ENCODE measurements at places on chromosomes 13 and 19.

DNA sequence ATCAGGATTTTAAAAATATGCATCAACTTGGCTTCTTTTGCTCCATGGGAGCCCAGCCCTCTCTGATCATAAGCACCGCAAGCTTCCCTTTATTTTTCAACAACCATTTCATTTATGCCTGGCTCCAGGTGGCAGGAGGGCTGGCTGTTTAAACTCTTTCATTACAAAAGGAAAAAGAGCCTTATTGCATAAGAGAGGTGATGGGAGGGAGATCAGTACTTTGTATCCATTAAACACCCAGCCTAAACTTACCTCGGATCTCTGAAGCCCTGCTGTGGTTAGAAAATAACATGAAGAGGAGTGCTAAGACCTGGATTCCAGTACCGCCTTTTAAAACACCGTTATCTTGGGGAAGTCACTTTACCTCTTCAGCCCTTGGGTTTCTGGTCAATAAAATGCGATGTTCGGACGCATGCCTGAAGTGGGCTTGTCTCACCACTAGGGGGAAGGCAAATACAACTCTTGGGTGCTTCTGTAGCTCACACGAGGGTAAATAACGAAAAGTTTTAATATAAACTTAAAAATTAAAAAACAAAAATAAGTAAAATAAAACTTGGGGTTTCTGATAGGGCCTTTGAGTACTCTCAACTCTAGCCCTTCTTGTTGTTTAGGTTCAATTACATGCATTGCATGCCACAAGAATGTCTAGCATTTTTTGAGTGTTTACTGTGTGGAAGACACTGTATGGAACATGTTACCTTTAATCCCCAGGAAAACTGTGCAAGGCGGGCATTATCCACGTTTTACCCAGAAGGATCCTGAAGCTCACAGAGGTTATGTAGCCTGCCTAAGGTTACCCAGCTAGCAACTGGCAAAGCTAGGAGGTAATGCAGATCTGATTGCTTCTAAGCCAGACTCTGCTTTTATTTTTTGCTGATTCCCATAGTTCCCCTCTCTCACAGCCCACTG is 240.3 kb downstream of the LMO7 start:
- peak; percentile 43 for DNase-seq

DNA sequence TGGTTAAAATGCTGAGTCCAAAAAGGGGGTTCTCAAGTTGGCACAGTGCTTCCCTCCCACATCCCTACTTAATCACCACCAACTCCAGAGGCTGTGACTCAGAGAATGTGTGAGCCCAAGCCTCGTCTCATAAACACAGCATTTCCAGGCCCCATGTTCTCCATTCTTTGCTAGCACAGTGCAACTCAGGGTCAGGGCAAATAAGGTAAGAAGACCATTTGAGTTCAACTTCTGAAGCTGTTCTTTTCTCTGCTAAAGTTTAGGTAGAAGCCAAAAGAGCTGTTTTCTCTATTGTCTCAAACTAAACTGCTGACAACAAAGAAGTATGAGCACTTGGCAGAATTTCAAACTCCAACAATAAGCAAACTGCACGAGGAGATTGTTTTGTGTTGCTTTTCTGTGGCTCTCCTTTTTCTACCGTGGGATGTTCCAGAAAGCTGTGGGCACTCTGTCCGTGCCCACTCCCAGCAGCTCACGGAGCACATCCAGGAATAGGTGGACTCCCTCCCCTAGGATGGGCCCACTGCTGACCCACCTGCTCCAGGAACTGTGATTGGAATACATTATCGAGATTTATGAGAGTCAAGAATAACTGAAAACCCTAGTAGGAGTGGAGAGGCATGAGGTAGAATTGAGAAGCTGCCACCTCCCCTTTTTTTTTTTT is 494.3 kb downstream of the COG6 start:
- DNase-seq, result no peak

DNA sequence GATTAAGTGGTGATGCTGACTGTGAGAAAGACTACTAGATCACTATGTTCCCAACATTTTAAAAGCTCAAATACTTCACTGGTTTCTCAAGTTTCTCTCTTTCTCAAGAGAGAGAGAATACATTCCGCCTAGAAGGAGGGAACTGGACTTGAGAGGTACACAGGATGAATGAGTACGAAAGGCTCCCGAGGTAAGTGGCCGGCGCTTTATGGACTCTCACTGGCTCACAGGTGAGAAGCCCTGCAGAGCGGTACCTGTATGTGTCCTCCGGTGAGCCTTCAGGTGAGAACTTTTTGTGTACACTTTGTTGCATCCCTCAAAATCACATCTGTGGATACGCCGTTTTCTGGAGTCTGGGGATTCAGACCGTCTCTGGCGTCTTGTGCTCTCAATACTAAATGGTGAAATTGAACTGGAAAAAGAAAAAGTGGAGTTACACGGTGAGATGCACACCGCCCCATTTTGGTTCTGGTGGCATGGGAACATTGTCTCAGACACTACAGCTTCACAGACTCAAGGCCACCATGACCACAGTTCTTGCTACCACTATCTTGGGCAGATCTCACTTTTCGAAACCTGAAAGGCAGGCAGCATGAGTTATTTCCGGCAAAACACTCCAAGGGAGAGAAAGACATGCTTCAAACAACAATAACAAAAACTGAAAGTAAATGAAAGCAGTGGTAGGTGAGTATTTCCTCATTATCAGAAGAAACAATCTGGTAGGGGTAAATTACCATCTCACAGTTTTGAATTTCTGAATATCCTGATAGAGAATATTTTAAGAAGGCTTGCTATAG is 418.9 kb downstream of the KLF12 start:
- no peak for DNase-seq

DNA sequence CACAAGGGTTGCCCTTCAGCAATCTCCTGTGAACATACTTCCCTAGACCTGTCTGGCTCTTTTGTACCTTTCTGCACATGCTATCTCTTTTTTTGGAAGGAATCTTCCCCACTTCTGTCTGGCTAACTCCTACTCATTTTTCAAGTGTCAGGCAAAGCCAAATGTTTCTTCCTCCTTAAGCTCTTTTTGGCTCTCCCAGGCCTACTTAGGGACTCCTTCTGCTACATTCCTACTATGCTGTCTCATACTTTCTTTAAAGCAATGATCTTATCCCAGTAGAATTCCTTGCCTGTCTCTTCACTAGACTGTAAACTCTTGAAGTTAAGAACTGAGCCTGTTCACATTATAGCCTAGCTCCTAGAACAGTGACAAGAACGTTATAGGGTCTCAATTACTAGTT is 114.9 kb upstream of the WASF3 start:
- DNase-seq, result no peak

DNA sequence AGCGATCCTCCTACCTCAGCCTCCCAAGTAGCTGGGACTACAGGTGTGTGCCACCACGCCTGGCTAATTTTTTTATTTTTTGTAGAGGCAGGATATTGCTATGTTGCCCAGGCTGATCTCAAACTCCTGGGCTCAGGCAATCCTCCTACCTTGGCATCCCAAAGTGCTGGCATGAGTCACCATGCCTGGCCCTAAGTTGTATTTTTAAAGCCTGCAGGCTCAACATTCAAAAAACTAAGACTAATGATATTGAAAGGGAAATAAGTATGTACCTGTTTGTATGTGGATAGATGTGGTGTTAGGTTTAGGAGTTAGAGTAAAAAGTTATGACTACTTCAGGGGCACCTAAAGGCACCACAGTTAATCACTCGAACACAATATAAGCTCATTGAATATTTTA is 5.4 kb upstream of the IPO5 start:
- no peak for DNase-seq

DNA sequence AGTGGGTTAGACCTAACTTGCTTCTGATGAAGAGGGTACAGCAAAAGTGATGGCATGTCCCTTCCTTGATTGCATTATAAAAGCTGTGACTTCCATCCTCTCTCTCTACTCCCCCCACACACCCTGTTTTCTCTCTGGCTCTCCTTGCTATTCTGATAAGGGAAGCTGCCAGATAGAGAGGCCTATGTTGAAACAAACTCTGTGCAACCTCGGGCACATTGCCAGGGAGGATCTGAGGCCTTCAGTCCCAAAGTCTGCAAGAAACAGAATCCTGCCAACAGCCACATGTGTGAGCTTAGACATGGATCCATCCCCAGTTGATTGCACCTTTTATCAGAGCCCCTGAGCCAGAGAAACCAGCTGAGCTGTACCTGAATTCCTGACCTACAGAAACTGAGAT is 44.8 kb upstream of the ARGLU1 start:
- DNase-seq, result no peak

DNA sequence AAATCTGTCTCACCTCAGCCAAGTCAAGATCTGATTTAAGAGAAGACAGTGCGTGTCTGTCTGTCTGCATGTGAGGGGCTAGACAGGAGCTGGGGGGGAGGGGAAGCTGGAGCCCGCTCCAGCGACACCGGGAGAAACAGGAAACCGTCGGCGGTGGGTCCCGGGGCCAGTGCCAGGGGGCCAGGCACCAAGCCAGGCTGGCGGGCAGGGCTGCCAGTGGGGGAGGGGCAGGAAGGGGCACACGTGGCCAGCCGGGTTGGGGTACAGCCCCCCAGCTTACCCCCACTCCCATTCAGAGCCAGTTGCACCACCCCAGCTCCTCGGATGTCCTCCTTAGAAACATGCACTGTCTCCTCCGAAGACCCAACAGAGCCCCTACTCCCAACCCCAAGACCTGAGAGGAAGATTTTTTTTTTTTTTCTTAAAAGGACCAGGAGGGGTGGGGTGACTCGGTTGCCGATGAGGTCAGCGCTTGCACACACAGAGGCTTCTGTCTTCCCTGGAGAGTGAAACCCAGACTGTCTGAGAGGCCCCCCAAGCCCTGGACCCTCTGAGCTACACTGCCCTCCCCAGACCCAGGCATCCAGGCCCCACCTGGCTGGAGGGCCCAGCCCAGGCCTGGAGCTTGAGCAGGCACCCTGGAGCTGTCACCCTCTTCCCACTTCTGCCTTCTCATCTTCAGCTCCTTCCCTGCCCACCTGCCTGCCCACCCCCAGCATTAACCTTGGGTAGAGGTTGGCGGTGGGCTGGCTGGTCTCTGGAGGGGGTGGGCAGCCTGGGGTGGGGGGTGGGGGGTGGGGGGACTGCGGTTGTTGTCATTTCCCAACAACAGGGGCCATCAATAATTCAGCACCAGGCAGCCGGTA is 4.0 kb downstream of the ERF start:
- no peak for DNase-seq

- no peak for DNase-seq
These were observed 32.3 kb downstream of the WASF3 start for GRCh38 chr13:26589754-26590153.

- no peak for DNase-seq
These were observed 110.3 kb downstream of the GGACT start for GRCh38 chr13:100478107-100478809.

GRCh38 chr19:16216744-16217670 is 19.3 kb downstream of the AP1M1 start:
- DNase-seq, result no peak

GRCh38 chr19:31445406-31445805 is 96.2 kb upstream of the TSHZ3 start:
- no peak for DNase-seq

DNA sequence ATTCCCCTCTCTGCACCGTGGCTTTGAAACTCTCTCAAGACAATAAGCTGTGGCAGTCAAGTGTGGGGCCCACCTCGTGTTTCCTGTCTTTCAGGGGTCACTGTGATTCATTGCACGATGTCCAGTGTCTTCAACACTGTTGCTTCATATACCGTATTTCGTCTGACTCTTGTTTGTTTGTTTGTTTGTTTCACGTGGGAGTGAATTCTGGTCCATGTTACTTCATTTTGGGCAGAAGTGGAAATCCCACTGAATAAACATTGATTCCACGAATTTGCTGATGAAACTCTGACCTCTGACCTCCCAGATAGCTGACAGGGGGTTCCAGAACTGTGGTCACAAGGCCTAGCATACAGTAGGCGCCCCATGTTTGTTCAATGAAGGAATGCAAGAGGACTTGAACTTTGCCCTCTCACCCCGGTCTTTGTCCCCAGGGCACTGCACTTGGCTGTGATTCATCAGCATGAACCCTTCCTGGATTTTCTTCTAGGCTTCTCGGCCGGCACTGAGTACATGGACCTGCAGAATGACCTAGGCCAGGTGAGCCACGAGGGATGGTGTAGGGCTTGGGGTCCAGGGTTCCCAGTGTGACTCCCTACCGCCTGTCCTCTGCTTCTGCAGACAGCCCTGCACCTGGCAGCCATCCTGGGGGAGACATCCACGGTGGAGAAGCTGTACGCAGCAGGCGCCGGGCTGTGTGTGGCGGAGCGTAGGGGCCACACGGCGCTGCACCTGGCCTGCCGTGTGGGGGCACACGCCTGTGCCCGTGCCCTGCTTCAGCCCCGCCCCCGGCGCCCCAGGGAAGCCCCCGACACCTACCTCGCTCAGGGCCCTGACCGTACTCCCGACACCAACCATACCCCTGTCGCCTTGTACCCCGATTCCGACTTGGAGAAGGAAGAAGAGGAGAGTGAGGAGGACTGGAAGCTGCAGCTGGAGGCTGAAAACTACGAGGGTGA is 5.1 kb downstream of the NFKBIB start:
- no peak for DNase-seq

DNA sequence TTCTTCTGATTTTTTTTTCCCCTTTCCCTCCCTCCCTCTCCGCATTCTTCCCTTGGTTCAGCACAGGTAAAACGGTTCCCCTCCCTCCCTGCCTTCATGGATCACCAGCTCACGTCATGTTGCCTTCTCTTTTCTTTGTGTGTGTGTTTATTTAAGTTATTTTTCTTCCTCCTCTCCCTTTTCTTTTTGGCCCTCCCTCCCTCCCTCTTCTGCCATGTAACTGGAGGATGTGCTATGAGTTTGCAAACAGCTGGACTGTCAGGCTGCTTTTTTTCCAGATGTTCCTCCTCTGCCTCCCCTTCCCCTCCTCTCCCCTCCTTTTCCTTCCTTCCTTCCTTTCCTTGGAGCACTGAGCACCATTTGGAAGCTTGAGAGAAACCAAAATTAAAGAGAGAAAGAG is 2.0 kb downstream of the LENG9 start:
- DNase-seq, result no peak

DNA sequence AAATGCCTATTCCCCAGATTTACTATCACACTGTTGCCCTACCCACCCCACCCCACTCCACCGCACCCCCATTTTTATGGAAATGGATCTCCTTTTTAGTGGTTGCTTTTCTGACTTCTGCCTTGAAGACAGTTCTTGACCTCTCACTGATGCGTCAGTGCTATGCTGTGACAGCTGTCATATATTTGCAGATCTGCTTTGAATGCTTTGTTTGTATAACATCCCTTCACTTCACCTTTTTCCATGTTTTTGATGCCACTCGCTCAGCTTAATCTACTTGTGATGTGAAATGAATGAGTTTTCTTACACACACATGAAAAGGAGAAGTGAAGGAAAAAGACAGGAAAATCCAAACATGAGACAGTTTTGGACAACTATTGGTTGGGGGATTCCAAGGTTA is 731.0 kb downstream of the SLITRK6 start:
- DNase-seq, result no peak

DNA sequence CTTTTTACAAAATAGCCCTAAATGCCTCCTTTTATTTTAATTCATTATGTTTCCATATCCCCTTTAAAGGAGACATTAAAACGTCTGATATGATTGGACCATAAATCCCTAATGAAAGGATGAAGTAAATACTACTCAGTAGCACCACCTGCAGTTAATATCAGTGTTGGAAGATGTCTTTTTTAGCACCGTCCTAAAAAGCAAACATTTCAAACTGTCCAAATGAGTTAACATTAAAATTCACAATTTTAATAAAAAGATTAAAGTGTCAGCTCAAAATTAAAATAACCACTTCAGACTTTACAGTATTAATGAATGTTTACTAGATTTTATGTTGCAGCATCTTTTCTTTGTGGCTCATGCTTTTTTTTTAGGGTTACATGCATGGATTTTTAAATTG is 12.3 kb downstream of the ZNF507 start:
- no peak for DNase-seq
